Sigmoid colon (tissue), 7 donors: ENCODE measurements at places on chromosomes 6 and 20. TPM values are rescaled to one million over a fixed set of nuclear protein-coding genes. Genes with fewer than 3 reads are reported as not detected.

GRCh38 chr6:107684996-107685395, 139.1 kb downstream of the SCML4 start:
- DNase-seq, result no peak

GRCh38 chr20:11266571-11266970, 592.8 kb upstream of the JAG1 start:
- DNase-seq, result no peak

GRCh38 chr20:17878069-17878911, 90.3 kb downstream of the SNX5 start:
- DNase-seq, result peak; percentile 46

- no peak for DNase-seq
These were observed 146.4 kb downstream of the TAF4 start for GRCh38 chr20:61919239-61919638.

DNA sequence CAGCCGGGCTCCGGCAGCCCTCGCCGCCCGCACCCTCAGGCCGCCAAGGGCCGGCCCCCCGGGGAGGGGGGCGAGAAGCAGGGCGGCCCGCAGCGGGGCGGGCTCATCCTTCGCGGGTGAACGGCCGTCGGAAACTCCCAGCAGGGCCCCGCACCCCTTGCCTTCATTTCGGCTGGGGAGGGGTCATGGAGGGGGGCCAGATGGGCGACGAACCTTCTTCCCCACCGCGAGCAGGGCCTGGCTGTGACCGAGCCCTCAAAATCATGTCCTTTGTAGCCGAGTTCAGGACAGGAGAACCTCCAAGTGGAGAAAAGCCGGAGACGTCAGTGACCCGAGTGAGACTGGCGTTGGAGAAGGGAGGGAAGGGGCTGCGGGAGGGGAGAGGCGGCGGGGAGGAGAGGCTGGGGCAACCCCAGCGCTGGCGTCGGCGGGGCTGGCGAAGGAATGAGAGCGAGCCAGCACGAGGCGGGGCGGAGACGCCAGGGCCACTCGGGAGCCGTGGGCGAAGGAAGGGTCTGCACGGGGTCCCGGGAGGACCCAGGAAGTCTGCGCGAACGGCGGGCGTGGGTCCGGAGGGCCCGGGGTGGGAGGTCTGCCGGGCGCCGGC, 571 bp upstream of the FOXC1 start:
- DNase-seq, result peak; percentile 64

The RIN2 gene
- total RNA-seq, result 57.3 TPM

- no peak for DNase-seq
These were observed 70.0 kb downstream of the PSMG4 start for GRCh38 chr6:3328796-3329195.

DNA sequence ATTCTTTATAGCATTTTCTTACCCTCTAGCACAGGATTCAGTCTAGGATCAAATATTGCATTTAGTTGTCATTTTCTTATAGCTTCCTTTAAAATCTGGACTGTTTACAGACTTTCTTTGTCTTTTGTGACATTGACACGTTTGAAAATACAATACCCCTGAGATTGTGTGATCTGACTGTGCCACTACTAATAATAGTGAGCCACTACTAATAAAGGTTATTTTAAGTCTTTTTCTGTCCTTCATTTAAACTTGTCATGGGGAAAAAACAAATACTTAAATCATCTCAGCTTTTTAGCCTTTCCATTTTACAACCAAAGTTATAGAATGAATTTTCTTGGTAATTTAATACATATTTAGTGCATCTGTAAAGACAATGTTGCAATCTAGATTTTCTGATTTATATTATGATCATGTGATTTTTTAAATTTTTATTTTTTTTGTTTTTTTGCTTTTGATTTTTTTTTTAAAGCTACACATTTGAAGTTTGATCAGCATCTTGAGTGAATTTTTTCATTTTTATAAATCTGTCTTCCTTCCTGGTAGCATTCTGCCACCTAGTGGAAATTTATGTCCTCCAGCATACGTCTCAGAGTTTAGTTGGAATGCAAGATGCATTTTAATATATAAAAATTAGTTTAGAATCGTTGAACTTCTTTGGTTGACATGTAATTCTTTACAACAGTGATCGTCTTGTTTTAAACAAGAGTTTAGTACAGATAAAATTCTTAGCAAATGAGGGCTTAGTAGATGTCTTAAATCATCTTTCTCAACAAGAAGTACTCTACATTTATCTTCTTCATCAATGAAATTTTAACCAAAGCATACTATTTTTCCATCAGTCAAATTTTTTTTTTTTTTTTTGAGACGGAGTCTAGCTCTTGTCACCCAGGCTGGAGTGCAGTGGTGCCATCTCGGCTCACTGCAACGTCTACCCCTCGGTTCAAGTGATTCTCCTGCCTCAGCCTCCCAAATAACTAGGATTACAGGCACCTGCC, 119.4 kb downstream of the NCOA3 start:
- no peak for DNase-seq

GRCh38 chr6:144214029-144214428, 63.7 kb downstream of the STX11 start:
- DNase-seq, result no peak

DNA sequence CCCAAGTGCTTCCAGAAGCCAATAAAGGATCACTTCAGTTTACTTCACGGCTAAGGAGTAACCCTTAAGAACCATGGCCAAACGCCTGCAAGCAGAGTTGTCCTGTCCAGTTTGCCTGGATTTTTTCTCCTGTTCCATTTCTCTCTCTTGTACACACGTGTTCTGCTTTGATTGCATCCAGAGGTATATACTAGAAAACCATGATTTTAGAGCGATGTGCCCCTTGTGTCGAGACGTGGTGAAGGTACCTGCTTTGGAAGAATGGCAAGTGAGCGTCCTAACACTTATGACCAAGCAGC, 2.5 kb downstream of the RFPL4B start:
- no peak for DNase-seq

DNA sequence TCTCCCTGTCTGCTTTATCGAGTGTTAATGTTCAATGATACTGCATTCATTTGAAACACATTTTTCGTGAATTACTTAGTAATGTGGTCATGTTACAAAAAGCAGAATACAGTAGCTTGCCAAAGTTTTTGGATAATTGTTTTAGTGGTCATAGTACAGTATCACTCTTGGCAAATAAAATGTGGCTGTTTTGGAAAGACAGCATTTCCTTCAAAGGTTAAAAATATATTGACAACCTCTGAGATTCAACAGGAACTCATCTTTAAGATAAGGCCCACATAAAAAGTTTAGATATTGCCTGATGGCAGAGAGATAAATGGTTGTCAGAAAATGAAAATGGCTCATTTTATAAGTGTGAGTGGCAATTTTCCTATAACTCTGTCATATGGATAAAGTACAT, 297.7 kb upstream of the MAN1A1 start:
- DNase-seq, result no peak

DNA sequence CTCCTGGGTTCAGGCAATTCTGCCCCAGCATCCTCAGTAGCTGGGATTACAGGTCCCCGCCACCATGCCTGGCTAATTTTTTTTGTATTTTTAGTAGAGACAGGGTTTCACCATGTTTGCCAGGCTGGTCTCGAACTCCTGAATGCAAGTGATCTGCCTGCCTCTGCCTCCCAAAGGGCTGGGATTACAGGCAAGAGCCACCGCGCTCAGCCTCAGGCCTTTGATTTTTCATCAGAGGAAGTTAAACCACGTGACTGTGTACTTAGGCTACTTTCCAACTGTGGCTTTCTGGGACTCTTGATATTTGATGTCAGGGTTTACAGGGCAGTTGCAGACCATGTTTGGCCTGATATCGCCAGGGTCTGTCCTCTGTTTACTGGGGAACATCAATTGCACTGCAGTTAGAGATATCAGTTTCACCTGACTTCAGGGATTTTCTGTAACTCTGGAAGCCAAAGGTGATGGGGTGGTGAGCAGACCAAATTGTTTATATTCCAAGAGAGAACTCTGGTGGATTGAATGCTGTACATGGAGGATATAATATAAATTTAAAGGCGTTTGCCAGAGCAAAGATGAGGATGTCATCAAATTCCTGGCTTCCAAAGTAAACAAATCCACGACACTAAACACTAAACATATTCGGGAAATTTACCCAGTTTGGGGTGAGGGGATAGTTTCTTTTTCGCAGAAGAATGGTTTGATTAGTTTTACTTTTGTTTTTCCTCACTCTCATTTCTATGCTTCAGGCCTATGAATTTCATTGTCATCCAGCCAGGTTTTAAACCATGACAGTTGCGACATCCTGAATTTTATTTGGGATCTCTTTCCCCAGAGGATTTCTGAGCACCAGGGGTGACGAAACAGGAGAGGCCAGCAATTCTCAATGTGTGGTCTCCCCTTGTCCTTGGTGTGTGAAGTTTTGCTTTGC, 4.2 kb downstream of the PSMF1 start:
- DNase-seq, result no peak

GRCh38 chr6:152943260-152943897, 39.5 kb downstream of the FBXO5 start:
- no peak for DNase-seq
